ENCODE measurements at places on chromosomes 4 and X.

- DNase-seq, result no peak
These were observed 180.6 kb downstream of the RNF150 start for GRCh38 chr4:140952717-140953116.

DNA sequence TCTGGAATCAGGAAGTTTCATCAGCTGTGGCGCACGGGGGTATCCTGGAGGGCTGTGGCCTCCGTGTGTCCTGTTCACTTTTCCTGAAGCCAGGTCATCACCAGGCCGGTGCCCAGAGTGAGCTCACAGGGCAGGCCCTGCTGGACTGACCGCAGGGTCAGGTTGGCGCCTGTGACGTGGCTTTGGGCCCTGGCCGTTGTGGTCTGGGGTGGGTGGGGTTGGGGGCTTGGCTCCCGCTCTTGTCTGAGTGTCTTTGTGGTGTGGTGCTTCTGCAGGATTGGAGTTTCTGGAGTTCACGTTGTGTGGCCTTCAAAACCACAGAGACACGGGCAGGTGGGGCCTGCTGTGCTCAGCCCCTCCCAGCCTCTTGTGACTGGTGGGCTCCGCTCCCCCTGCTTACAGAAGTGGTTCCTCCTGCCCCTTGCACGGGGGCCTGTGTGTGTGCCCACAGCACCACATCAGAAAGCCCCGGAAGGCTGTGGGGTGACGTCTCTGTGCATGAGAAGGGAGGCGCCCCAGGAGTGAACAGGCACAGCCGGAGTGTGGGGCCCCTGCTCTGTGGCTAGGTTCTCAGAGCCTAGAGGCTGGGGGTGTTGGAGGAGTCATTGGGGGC lies 9.5 kb downstream of the RGS12 start:
- DNase-seq, result peak; percentile 75

DNA sequence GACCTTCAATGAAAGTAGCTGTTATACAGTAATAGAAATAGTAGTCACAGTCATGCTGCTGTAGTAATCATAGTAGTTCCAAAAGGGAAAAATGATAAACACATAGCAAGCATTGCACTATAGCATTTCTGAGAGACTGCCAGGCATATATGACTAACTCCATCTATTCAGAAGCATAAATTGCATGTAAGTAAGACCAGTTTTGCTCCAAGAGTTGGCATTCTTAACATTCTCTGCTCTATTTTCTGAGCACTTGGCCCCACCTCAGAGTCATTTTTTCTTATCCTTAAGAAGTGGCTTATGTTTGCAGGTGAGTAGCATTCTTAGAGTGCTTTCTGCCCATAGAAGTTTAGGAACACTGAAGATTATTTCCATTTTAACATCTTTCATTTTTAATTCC lies 490.3 kb upstream of the TECRL start:
- no peak for DNase-seq

- no peak for DNase-seq
These were observed 686.1 kb downstream of the GLUD2 start for GRCh38 chrX:121733514-121733913.

GRCh38 chrX:153460826-153461225 lies 9.6 kb downstream of the HAUS7 start:
- DNase-seq, result peak; percentile 60
